Stimulated activated CD4-positive, alpha-beta T cell treated with anti-CD3 and anti-CD28 coated beads, TNF-alpha, amount 100 ng/mL, for 48 hours (primary cell): ENCODE measurements at places on chromosomes 5 and 9.

GRCh38 chr5:156407251-156407650 lies 80.3 kb downstream of the SGCD start:
- no peak for DNase-seq

DNA sequence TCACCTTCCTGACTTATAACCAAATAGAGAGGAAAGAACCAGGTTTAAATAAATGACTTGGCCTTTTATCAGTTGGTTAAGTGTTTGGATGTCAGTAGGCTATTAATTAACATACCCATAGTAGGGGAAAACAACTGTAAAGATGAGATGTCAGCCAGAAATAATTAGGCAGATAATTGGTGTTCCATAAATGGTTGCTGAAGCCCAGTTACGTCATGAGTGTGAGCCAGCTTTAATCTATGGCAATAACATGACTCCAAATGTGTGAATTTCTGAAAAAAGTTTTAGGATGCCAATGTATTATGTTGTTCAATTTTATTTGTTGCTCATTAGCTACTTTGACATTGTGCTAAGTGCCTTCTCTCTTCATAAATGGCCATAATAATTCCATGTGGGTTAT lies 180.5 kb downstream of the FBXL7 start:
- no peak for DNase-seq

DNA sequence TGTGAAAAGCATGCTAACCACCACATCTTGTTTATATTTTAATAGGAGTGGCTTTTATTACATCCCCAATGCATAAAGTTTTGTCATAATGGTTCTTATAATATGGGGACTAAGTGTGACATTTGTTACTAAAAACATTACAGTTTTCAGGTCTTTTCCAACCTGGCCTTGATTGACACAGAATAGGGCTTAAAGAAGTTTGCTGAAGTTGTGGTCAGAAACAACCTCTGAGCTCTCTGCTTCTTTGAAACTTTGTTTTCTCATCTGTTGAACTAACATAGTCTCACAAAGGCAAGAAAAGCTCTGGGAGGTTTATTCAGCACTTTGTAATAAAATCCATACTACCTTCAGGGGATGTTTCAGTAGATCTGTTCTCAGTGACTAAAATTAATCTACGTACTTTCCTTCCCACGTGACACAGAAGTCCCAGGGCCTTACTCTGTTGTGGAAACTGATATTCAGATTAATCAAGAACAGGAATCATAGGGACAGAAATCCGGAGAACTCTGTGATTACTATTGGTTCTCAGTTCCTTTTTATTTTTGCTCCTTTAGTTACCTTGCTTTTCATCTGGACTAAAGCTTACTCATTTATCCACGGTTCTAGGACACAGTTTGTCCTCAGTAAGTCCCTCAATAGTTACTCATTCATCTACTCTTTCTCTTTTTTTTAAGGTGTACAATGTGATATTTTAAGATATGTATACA lies 289.0 kb upstream of the EFNA5 start:
- no peak for DNase-seq

- DNase-seq, result no peak
Measured at GRCh38 chr5:176364765-176365350, 429 bp upstream of the ARL10 start.

DNA sequence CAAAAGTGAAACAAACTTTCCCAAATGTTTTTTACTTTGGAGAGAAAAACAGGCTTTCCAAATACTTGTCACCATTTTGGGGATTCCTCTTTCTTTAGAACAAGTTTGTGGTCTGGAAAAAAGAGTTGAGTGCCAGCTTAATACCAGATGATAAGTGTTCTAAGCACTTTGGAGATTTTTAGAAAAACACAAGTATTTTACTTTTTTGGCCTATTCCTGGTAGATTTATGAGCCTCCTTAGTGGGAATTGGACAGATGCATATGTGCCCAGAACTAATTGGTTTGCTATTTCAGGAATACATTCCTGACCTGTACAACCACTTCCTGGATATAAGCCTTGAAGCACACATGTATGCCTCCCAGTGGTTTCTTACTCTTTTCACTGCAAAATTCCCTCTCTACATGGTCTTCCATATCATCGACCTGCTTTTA lies 40.5 kb downstream of the GPR21 start:
- DNase-seq, result no peak

- DNase-seq, result no peak
Measured at GRCh38 chr9:33042473-33042872, 17.4 kb downstream of the DNAJA1 start.

DNA sequence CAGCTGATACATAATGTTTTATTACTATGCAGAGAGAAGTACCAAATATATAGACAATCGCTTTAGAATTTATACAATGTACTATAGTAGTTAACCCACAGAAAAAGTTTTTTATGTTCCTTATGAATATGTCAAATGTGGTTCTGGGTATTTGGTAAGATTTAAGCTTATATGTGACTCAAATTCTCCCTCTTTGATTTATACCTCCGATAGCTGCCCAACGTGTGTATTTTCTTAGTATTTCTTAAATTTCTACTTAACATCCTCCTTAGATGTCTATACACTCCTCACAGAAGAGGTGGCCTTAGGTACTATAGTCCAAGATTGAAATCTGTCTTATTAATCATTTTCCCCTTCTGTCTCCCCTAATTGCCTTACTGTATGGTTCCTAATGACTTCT lies 138.6 kb upstream of the TNFAIP8 start:
- DNase-seq, result no peak

GRCh38 chr5:88941581-88941980 lies 58.6 kb upstream of the MEF2C start:
- no peak for DNase-seq

GRCh38 chr9:93459432-93459847 lies 6.1 kb upstream of the FAM120AOS start:
- DNase-seq, result no peak

DNA sequence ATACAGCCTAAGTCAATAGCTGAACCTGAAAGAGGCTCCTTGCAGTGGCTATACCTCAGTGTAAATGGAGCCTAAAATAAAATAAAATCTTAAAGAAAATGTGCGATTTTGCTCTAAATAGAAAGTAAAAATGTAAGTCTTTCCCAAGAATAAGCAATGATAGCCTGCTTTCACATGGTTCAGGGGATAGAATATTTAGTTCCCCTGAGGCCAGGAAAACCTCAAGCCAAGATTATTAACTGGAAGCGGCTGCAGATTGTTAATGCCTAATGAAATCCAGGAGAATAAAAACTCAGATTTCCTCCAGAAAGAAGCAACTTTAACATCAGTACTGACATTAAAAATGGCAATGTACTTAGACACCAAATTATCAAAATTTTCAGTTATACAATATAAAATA lies 463.7 kb downstream of the CYLC2 start:
- no peak for DNase-seq
